ENCODE measurements at places on chromosomes 3 and 15.

DNA sequence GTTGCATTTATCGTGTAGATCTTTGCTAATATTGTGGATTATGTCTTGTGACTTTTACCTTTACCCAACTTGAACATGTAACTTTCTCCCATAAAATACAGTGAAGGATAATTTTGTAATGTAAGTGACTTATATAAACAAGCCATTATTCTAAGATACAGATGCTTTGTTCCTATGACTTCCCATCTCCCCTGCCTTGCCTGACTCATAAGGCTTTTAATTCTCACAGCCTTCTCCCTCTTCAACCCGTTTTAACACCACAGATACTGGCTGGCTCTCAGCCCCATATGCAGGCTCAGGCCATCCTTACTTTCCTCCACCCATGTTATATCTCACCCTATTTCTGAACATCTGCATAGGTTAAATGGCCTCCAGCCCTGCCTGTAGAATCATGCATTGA, 4.1 kb downstream of the CCNDBP1 start:
- H3K27me3 ChIP-seq = no peaks in the 10 kb centered on the region
- DNase-seq = no peak
- H3K4me3 ChIP-seq = no peak overlapping the region
- H3K4me1 ChIP-seq = peaks cover 14% of the 10 kb centered on the region
- H3K27ac ChIP-seq = no peak overlapping the region
- peaks cover 51% of the 10 kb centered on the region for H3K36me3 ChIP-seq

DNA sequence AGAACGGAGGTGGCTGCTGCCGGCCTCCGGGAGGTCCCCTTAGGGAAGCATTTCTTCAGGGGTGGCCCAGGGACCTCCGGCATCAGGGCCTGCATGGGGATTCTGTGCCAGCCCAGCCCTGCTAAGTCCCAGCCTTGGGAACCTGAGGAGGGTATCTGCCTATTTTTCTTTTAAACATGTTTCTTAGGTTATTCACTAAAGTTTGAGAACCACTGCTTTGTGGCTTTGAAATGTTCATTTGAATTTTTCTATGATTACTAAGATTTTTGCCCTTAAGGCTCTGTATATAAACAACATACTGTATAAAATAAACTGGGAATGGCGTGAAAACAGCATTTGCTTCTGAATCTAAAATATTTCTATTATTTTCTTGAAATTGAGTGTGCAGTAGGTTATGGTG, 24.4 kb downstream of the FAN1 start:
- H3K4me3 ChIP-seq = no peak overlapping the region
- no peak for DNase-seq
- no peak overlapping the region for H3K27ac ChIP-seq
- peaks cover 62% of the 10 kb centered on the region for H3K36me3 ChIP-seq
- H3K4me1 ChIP-seq = no peaks in the 10 kb centered on the region

- no peaks in the 10 kb centered on the region for H3K36me3 ChIP-seq
- H3K4me3 ChIP-seq = no peak overlapping the region
- no peaks in the 10 kb centered on the region for H3K27me3 ChIP-seq
Observed at GRCh38 chr3:111735243-111735758, 123.8 kb upstream of the PHLDB2 start.

DNA sequence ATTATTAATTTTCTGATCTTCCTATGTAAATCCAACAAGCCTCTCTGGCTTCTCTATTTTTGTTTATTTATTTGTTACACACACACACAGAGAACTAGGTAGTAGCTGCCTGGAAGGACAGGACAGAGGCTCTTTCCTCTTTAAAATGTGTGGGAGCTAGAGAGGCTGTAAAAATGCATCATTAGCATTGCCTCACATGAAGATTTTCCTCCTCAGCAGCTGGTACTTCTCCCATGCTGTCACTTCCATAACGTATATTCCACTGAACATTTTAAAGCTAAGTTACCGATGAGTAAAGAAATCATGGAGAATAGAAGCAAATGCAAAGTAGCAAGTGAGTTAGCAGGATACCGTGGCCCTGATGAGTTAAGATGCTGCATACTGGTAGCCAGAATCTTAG, 63.9 kb downstream of the IMPG2 start:
- no peaks in the 10 kb centered on the region for H3K27me3 ChIP-seq
- no peak for DNase-seq
- no peaks in the 10 kb centered on the region for H3K4me1 ChIP-seq
- no peaks in the 10 kb centered on the region for H3K36me3 ChIP-seq
- H3K4me3 ChIP-seq = no peak overlapping the region
- H3K27ac ChIP-seq = no peak overlapping the region

DNA sequence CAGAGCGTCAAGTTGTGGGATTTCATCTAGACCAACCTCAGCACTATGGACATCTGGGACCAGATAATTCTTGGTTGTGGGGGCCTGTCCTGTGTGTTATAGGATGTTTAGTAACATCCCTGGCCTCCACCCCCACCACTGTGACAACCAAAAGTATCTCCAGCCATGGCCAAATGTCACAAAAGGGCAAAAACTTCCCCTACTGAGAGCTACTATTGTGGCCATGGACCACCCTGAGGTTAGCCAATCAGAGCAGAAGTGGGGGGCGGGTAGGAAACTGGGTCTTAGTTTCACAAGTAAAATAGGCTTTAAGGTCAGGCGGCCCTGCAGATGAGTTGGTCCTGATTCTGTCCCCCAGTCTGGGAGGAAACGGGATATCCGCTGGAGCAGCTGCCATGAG, 25.4 kb downstream of the KIF7 start:
- H3K36me3 ChIP-seq = no peaks in the 10 kb centered on the region
- no peak overlapping the region for H3K4me3 ChIP-seq
- H3K27me3 ChIP-seq = no peaks in the 10 kb centered on the region
- no peak for DNase-seq
- H3K27ac ChIP-seq = no peak overlapping the region

GRCh38 chr3:46061887-46062286, 34.6 kb upstream of the XCR1 start:
- H3K4me3 ChIP-seq = no peak overlapping the region
- peaks cover 32% of the 10 kb centered on the region for H3K4me1 ChIP-seq
- no peaks in the 10 kb centered on the region for H3K36me3 ChIP-seq
- H3K27me3 ChIP-seq = no peaks in the 10 kb centered on the region
- no peak for DNase-seq

DNA sequence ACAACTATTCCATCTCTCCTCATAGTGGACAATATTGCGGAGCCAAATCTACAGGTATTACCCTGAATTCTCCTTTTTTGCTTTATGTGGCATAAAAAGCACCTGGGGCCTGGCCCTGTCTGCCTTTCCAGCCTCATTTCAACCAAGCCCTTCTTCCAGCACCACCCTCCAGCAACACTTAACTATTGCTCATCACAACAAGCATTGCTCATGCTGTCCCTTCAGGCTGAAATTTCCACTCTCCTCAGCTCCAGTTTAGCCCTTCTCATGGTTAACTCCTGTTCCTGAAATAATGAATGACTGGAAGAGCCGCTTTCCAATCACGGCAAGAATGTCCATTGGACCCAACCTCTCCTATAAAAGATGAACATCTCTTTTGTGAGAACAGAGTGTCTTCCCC, 107.4 kb downstream of the P2RY1 start:
- H3K4me1 ChIP-seq = no peaks in the 10 kb centered on the region
- no peaks in the 10 kb centered on the region for H3K27me3 ChIP-seq
- no peak for DNase-seq
- no peak overlapping the region for H3K27ac ChIP-seq
- H3K4me3 ChIP-seq = no peak overlapping the region

DNA sequence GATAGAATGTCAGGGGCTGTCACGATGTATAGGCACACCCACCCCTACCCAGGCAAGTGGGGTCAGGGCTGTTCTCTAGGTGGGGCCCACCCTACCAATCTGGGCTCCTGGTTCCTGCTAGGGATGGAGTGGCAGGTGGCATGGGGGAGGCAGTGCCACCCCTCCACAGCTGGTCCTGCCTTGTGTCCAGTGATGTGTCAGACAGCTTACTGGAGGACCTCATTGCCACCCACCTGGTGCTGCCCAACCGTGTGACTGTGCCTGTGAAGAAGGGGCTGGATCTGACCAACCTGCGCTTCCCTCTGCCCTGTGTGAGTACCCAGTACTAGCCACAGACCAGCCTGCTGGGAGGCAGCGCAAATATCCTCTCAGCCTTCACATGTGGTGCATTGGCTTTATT, 27.5 kb downstream of the ESYT3 start:
- no peak overlapping the region for H3K27ac ChIP-seq
- H3K4me1 ChIP-seq = no peaks in the 10 kb centered on the region
- DNase-seq = no peak
- no peak overlapping the region for H3K4me3 ChIP-seq
- no peaks in the 10 kb centered on the region for H3K36me3 ChIP-seq

- H3K27me3 ChIP-seq = no peaks in the 10 kb centered on the region
- no peak for DNase-seq
- peaks cover 34% of the 10 kb centered on the region for H3K4me1 ChIP-seq
- peak overlapping the region; percentile 81 for H3K27ac ChIP-seq
- peak overlapping the region; percentile 95 for H3K4me3 ChIP-seq
- H3K36me3 ChIP-seq = peaks cover 5% of the 10 kb centered on the region
Observed at GRCh38 chr15:67066041-67066958, 898 bp downstream of the SMAD3 start.

DNA sequence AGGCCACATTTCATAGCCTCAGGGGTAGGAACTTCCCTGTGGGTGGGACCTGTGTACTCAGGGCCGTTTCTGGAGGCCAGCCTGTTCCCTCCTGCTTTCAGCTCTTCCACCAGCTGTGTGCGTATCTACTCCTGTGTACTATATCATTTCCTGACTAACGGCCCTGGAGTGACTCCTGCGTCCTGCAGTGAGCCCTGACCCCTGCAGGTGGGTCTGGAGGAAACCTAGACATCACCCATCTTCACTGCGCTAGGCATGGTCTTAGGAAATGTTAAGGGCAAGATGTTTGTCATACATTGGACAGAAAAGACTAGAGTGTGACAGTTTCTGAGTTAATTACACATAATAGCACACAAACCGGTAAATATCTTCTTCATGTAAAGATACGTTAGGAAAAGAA, 297.3 kb downstream of the GABRB3 start:
- H3K4me1 ChIP-seq = no peaks in the 10 kb centered on the region
- no peaks in the 10 kb centered on the region for H3K27me3 ChIP-seq
- H3K27ac ChIP-seq = no peak overlapping the region
- H3K4me3 ChIP-seq = no peak overlapping the region

- H3K4me1 ChIP-seq = no peaks in the 10 kb centered on the region
- no peak overlapping the region for H3K27ac ChIP-seq
- H3K36me3 ChIP-seq = no peaks in the 10 kb centered on the region
- H3K27me3 ChIP-seq = no peaks in the 10 kb centered on the region
Observed at GRCh38 chr3:161405087-161405486, 33.8 kb upstream of the SPTSSB start.

- no peak overlapping the region for H3K4me3 ChIP-seq
- H3K36me3 ChIP-seq = no peaks in the 10 kb centered on the region
- H3K4me1 ChIP-seq = no peaks in the 10 kb centered on the region
- no peaks in the 10 kb centered on the region for H3K27me3 ChIP-seq
- no peak for DNase-seq
Observed at GRCh38 chr3:100045696-100046095, 68.6 kb downstream of the FILIP1L start.

DNA sequence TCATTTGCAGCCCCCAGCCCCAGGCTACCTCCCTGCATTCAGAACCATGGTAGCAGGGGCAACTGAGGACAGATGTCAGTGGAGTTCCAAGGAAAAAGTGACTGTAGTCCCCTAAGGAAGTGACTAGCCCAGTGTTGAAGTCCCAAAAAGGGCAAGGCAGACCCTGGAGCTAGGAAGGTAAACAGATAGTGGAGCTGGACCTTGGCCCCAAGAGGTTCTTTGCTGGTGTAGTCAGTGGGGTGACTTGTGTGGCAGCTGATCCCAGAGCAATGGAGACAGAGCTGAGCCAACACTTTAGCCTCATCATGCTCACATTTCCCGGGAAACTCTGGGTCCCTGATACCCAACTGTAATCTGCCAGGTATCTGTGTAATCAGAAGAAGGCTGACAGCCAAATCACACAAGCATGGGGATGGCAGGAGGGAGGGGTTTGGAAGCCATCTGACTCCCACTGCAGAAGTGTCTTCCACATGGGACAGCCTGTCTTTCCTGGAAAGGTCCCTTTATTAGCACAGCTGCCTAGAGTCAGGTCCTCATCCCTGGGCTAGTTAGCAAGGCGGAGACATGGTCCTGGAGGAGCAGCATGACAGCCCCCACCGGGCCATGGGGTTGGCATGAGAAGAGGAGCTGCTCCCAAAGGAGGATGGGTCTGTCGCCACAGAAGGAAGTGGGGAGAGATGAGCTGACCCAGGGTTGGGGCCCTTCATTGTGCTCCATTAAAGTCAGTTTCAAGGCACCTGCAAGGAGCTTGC, 39.8 kb downstream of the PXYLP1 start:
- no peaks in the 10 kb centered on the region for H3K36me3 ChIP-seq
- peaks cover 20% of the 10 kb centered on the region for H3K4me1 ChIP-seq
- DNase-seq = no peak
- no peak overlapping the region for H3K27ac ChIP-seq
- H3K27me3 ChIP-seq = no peaks in the 10 kb centered on the region

DNA sequence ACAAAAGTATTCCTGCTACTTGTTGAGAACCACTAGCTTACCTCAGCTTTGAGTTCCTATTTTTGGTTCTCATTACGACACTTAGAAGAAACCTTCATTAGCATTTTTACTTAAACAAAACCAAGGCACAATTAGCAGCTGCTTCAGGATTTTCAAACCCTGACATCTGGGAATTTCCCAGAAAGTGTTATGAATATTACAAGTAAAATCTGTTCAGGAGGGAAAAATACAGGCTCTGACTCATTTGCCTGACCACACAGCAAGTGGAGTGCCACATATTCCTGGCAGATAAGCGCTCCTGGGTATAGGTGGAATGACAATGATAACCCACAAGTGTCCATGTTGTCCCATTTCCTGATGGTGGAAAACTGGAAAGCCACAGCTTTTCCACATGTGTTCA, 10.3 kb upstream of the RFTN1 start:
- no peaks in the 10 kb centered on the region for H3K36me3 ChIP-seq
- no peaks in the 10 kb centered on the region for H3K4me1 ChIP-seq
- H3K27me3 ChIP-seq = no peaks in the 10 kb centered on the region
- DNase-seq = no peak

DNA sequence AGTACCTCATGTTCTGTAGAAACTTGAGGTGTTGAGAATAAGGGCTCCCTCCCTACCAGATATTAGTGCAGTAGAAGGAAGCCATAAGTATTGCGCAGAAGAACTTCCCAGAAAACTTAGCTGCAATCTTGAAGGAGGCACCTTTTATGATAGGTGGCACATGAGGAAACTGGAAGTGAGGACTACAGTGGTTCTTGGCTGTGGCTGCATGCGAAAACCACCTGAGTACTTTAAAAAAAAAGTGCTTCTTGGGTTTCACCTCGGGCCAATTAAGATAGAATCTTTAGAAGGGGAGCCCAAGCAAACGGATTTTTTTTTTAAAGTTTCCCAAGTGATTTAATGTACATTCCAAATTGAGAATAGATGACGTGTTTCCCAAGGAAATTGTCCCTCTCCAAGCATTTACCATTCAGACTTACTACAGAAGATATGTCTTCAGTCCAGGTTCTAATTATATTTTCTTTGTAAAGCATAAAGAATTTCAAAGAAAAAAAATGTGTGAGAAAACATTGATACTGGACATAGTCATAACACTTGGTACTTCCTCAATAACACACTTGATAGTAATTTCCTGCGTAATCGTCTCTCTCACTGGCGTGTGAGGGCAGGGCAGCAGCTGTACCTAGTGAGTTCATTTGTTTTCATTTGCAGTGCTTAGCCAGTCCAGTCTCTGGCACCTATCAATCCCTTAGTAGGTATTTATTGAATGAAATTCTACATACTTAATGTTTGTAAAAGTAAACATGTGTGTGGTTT, 12.3 kb upstream of the NR1I2 start:
- H3K36me3 ChIP-seq = no peaks in the 10 kb centered on the region
- H3K27me3 ChIP-seq = no peaks in the 10 kb centered on the region
- no peak for DNase-seq
- H3K4me3 ChIP-seq = no peak overlapping the region
- no peaks in the 10 kb centered on the region for H3K4me1 ChIP-seq

All from effector memory CD4-positive, alpha-beta T cell (primary cell).